ENCODE measurements at places on chromosomes 1 and 21.

GRCh38 chr1:102942324-102942723, 166.0 kb downstream of the COL11A1 start:
- no peak for DNase-seq

- no peak for DNase-seq
These were observed 208.2 kb upstream of the KIAA0040 start for GRCh38 chr1:175400766-175401165.

GRCh38 chr1:87790756-87791155, 462.1 kb downstream of the LMO4 start:
- DNase-seq: no peak

- DNase-seq: no peak
These were observed 241.8 kb upstream of the KIAA0040 start for GRCh38 chr1:175434283-175434860.

DNA sequence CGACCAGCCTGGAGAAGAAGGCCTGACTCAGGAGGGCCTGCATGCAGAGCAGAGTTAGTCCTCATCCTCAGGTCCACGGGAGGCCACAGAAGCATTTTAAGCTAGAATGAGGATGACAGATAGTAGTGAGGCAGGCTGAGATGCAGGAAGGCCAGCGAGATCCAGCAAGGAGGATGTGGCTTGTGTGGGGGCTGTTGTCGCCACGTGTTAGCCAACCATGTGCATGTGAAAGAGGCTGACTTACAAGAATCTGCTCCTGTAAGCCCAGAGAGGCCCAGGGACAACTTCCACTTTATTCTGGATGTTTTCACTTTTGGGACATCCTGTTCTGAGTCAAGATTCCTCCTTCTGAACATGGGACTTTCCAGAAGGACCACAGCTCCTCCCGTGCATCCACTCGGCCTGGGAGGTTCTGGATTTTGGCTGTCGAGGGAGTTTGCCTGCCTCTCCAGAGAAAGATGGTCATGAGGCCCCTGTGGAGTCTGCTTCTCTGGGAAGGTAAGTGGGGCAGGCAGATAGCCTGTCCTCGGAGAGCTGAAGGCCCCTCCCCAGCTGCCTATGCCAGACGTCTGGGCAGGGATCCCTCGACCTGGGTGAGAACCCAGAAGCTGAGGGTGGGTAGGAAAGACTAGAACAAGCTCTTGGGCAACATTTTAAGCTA, at the start of gene SLAMF8:
Gene SLAMF8 (plus strand): TSS at position 433 of the 661 bp plus-strand sequence. CDS start 26 bp downstream, at position 459.
- no peak for DNase-seq

DNA sequence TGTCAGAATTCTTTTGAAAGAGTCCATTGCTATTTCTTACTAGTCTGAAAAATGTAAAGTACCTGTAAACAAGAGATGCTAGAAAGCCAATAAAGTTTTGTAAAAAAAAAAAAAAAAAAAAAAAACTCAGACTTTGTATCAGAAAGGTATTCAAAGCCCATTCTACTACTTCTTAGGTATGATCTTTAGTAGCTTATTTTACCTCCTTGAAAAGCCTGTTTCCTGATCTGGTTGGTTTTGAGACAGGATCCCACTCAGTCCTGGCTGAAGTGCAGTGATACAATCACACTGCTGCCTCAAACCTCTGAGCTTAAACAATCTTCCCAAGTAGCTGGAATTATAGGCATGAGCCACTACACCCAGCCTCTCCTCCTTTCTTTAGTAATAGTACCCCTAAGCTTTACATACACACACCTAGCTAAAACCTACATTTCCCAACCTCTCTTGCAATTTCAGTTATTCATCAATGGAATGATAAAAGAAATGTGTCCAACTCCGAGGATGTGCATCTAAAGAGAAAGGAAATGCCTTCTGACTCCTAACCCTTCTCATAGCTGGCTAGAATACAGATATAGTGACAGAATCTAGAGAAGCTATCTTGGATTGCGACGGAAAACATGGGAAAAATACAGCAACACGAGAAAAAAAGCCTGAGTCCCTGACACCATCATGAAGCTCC, 30.6 kb downstream of the EPS15 start:
- DNase-seq: no peak

DNA sequence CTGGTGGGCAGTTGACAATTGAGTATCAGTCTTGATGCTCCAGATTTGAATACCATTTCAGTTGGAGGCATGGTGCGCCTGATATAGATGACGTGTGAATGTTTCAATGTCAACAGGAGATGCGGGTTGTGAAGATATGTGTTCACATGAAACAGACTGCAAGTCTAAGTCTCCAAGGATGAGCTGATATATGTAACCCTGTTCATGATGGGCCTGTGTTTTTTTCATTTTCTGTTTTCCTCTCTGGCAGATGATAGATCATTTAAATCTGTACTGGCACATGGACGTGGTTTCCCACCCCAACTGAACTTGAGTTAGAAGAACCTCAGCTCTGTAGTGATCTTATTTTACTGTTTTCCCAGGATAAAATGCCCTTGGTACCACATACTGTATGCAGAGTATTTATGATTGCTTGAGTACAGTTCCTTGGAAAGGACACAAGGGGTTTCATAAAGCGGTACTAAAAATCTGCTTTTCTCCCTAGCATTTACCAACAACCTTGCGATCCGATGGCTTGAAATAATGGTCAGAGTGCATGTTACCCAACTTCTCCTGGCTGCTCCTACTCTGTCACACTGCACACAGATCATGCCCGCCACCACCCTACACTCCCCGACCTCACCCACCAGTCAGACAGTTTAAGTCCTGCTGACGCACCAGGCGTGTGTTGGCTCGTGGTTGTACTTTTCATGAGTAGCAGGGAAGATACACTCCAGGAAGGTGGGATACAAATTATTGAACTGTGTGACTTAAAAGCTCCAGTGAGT, 131.1 kb downstream of the NFIA start:
- no peak for DNase-seq

- DNase-seq: no peak
These were observed 3.3 kb upstream of the CCDC28B start for GRCh38 chr1:32197074-32197473.

DNA sequence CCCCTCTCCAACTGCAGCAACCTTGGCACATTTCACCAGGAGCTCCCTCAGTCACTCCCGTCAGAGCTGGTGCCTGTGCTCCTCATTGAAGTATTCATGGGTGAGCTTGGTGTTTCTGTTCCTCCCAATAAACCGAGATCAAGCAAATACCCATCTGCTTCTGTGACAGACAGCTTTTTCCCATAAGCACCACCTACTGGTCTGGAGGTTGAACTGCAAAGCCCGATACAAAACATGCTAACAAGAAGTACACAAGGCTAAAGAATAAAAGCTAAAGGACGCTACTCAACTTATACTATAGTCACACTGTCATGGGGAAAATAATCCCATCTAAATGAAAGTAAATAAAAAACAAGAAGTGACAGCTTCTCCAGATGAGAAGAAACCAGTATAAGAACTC, 111.9 kb upstream of the C21orf91 start:
- DNase-seq: no peak

DNA sequence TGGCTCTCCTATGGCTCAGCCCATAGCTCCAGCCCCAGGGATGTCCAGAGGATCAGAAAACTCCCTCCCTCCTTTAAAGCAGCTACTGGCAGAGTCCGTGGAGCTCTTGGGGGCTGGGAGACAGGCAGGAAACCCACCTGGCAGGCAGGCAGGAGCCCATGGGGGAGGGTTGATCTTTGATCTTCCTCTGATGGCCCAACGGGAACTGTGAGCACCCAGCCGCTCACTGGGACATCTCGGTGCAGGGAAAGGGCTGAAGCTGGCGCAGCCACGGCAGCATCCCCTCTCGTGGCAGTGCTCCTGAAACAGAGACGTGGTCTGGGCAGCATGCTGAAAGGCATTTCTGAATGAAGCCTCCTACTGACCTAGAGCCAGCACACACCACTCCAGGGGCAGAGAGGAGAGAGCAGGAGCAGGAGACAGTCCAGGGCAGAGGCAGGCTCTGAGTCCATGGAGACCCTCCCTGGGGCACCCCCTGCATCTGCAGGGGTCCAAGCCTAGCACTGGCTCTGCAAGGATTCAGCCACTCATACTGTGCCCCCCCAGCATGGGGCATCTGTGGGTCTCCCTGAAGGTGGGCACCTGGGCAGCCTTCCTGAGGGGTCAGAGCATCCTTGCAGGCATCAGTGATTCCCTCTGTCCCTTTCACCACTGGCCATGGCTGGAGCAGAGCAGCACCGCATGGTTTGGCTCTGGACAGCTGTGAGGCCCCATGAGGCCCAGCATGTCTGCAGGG, 4.9 kb upstream of the SLX9 start:
- DNase-seq: no peak

DNA sequence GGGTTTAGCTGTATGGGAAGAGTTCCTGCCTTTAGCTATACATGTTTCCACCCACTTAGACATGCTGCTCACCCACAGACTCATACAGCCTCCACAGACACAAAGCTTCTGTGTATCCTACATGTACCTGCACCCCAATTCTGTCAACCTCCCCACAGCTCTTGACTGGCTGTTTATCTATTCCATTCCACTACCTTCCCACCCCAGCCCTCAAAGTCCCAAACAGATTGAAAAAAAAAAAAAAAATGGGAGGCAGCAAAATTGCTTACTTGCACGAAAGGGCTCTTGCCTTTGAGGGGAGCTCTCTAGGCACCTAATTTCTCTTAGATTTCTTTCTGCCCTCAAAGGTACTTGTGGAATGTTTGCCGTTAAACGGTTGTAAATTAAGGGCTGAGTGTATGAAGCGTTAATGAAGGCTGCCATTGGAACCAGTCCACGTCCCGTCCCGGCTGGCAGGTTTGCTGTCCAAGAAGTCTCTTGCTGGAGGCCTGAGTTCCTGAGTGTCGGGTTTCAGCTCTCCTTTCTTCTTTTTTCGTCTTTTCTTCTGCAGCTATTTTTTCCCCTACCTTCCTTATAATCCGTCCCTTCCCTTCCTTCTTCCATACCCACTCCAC, 43.6 kb downstream of the PBX1 start:
- peak; percentile 53 for DNase-seq

DNA sequence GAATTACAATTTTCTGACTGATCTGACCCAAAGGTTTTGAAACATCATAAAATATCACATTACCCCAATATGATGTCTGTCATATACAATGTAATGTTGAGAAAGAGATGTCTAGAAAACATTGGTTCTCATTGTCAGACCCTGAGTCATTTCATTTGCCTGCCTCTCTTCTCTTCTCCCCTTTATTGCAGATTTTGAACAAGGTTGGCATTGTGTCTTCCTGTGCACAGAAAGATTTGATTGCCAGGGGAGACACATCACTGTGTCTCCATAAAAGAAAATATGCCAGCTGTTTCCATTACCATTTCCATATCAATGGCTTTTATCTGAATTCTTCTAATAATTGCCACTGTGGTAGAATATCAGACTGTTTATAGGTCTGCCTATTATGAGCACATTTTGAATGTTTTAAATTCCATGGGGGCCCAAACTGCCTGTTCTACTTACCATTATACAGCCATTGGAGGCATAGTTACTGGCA, 65.6 kb downstream of the IFI44 start:
- peak; percentile 36 for DNase-seq

- DNase-seq: no peak
These were observed 77.2 kb downstream of the PTPRC start for GRCh38 chr1:198716051-198716450.

DNA sequence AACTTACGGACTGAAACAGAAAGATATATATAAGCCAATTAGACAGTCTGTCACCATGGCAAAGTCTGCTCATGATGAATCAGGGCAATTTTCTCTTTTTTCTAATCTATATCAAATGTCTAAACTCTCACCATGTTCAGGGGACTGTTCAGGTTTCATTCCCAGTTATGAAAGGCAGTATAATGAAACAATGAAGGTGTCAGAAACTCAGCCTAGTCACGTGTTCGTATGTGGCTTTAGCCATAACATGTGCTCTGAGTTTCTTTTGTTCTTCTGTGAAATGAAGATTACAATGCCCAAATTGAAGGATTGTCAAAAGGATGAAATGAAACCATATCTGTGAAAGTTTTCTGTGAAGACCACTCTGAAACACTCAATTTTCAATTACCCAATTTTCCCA, 392.9 kb downstream of the DSCAM start:
- DNase-seq: no peak

GRCh38 chr1:41484402-41485241, at the start of gene EDN2:
EDN2 (minus strand) TSS chr1:41484683; CDS start chr1:41484601, 82 bp downstream.
- no peak for DNase-seq

DNA sequence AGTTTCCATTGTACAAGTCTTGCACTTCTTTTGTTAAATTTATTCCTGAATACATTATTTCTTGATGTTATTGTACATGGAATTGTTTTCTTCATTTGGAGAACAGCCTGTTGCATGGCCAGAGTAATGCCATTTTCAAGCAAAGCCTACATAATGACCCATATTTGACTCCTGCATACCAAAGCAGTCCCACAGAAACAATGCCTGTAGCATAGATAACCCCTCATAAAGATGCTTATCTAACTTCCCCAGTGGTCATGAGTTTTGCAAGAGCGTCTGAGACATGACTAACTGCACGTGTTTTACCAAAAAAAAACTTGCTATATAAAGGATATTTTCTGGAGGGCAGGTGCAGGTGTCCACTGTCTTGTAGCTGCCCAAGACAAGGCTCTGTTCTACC, 30.3 kb upstream of the RLF start:
- no peak for DNase-seq

DNA sequence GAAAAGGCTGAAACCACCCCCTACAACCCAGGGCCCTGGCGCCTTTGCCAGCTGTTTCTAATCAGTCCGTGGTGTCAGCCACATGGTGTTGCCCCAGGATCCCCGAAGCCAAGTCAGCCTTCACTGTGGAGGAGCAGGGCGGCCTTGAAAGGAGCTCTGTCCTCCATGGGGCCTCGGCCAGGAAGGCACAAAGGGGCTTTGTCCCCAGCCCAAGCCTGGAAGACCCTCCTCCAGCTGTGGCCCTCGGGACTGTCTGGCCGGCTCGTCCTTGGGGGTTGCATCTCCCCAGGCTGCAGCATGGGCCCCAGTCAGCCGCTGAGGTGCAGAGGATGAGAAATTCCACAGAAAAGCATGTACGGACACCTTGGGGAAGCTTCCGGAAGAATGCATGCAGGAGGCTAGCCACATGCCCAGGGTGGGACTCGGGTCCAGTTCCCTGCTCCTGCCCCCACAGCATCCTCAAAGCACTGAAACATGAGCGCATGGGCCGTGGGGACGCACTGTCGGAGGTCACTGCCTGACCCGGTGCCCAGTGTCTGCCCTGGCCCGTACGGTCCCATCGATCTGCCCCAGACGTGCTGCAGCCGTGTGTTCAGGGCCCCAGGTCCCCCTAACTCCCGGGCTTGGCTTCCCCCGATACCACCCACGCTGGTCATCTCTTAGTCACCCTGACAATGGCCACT, 38.6 kb upstream of the POFUT2 start:
- peak; percentile 66 for DNase-seq

DNA sequence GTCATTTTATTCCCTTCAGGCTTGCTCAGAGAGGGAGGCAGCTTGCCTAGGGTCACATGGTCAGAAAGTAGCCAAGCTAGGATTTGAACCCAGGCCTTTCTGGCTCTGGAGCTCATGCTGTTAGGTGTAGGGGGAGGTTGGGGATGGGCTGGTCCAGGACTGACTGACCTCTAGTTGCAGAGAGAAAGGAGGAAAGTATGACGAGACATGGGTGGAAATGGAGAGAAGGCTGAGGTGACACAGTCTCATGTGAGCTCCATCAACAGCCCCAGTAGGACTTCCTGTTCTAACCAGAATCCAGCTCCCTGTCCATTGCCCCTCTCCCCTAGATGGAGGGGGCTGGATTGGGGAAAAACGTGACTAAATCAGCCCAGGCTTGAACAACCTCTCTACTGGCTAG, 15.5 kb upstream of the SYNC start:
- DNase-seq: no peak
